Activated CD8-positive, alpha-beta T cell treated with anti-CD3 and anti-CD28 coated beads, Interleukin-2, amount 10 ng/mL, durations not matched to agents 7 days and 5 days (primary cell): ENCODE measurements at places on chromosomes 2 and 18.
A peak's percentile ranks its signal among the peaks of the same experiment; 100 is the strongest.

DNA sequence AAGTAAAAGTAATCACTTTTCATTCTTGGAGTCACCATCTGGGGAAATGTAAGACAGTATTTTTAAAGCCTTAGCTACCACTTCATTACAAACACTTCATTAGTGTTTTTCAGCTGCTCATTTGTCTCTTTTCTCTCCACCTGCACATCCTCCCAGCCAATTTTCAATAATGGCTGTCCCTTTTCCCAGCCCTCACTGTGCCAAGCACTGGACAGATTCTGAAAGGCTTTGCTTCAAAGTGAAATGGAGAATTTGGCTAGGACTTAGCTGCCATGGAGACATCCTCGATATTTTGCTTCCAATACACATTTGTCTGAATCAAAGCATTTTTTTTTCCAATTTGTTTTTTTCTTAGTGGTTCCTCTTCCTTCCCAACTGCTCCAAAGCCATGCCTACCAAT is 272.4 kb upstream of the NRXN1 start:
- no peak for DNase-seq
- no peak overlapping the region for H3K4me3 ChIP-seq
- H3K27ac ChIP-seq: no peak overlapping the region

GRCh38 chr18:75163736-75164135 is 45.2 kb downstream of the PTGR3 start:
- DNase-seq: no peak
- H3K27ac ChIP-seq: no peak overlapping the region
- H3K4me3 ChIP-seq: no peak overlapping the region
- no peaks in the 10 kb centered on the region for H3K36me3 ChIP-seq
- H3K27me3 ChIP-seq: no peaks in the 10 kb centered on the region
- peaks cover 8% of the 10 kb centered on the region for H3K4me1 ChIP-seq

DNA sequence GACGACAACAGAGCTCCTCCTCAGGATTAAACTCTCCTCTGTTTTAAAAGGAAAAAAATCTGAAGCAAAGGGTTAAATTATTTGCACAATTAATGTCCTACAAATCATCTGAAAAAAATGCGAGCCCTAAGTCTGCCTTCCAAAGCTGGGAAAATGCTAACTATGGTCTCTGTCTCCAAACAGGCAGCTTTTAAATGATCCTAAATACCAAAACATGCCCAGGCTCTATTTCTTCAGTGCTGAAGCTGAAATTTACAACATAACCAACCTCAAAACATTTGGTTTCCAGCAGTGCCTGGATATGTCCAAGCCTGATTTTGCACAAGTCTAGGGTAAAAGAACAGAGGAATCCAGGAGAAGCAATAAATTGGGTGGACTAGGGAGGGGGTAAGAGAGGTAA is 57.2 kb downstream of the LBH start:
- DNase-seq: no peak
- peak overlapping the region; percentile 56 for H3K27ac ChIP-seq

- H3K27ac ChIP-seq: no peak overlapping the region
- H3K4me3 ChIP-seq: no peak overlapping the region
- no peaks in the 10 kb centered on the region for H3K4me1 ChIP-seq
- H3K27me3 ChIP-seq: no peaks in the 10 kb centered on the region
These were observed 8.1 kb upstream of the HES6 start for GRCh38 chr2:238247841-238248453.

- no peaks in the 10 kb centered on the region for H3K36me3 ChIP-seq
- no peaks in the 10 kb centered on the region for H3K4me1 ChIP-seq
- H3K27me3 ChIP-seq: peaks cover 6% of the 10 kb centered on the region
- H3K4me3 ChIP-seq: no peak overlapping the region
- H3K27ac ChIP-seq: no peak overlapping the region
- no peak for DNase-seq
These were observed 3.4 kb downstream of the SERPINB2 start for GRCh38 chr18:63890950-63891304.

GRCh38 chr2:123840016-123840415 is 185.1 kb upstream of the CNTNAP5 start:
- no peaks in the 10 kb centered on the region for H3K36me3 ChIP-seq
- no peak overlapping the region for H3K4me3 ChIP-seq
- no peaks in the 10 kb centered on the region for H3K27me3 ChIP-seq
- H3K4me1 ChIP-seq: no peaks in the 10 kb centered on the region

DNA sequence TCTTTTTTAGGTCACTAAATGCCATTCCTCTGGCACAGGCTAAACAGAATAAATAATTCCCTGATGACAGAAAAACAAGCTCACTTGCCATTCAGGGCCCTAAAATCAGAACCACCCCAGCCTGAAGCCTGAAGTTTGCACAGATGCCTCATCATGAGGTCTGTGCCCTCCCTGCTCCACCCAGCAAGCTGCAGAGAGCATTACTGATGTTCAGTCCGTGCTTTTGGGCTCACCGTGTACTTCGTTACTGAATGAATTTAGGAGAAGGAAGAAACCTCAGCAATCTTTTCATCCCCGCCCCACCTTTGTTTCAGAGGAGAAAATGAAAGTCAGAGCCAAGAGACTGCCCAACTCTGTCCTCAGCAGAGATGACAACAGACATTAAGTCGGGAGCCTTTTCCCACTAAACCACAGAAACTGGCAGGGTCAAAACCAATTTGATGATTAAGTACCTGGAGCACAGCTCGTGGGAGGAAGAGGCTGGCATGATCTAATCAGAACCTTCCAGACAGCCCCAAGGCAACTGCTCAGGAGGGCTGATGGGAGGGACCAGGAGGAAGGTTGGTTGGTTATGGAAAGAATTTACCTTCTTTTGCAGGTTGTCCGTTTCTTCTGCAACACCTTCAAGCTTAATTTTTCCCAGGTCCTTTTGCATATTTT is 122.7 kb downstream of the LAMA1 start:
- no peak overlapping the region for H3K4me3 ChIP-seq
- H3K27me3 ChIP-seq: no peaks in the 10 kb centered on the region
- no peak overlapping the region for H3K27ac ChIP-seq
- no peaks in the 10 kb centered on the region for H3K36me3 ChIP-seq

DNA sequence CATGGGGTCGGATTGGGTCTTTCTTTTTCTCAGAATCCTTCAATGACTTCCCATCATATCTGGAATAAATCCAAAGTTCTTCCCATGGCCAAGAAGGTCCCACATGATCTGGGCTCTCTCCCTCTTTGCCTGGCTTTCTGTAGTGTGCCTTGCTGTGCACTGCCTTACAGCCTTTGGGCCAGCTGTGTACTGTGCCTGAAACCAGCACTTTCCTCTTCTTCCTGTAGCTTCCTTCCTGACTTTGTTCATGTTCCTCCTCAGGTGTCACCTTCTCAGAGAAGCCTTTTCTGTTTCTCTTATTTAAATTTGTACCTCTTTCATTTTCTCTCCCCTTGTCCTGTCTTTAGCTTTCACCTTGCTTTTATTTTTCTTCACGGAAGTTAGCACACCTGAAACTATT is 4.3 kb upstream of the CDCA7 start:
- no peak for DNase-seq
- H3K4me3 ChIP-seq: no peak overlapping the region
- H3K27me3 ChIP-seq: peaks cover 23% of the 10 kb centered on the region

DNA sequence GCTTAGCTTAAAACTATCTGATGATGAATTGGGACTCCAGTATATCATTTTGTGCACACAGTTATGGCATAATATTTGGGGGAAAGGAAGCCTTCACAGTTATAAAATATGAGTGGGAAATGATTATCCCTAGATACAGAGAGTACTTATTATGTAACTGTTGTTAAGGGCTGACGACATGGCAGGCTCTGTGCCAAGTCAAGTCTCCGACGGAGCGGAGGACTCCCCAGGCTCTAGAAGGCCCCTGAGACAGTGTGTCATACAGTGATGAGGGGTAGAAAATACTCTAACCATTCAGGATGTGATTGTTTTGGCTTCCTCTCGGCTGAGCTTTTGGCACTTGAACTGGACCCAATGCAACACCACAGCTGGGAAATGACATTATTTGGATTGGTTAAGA is 211.8 kb downstream of the SLC8A1 start:
- H3K27ac ChIP-seq: no peak overlapping the region
- H3K4me3 ChIP-seq: no peak overlapping the region
- no peaks in the 10 kb centered on the region for H3K4me1 ChIP-seq
- DNase-seq: no peak
- H3K27me3 ChIP-seq: no peaks in the 10 kb centered on the region

DNA sequence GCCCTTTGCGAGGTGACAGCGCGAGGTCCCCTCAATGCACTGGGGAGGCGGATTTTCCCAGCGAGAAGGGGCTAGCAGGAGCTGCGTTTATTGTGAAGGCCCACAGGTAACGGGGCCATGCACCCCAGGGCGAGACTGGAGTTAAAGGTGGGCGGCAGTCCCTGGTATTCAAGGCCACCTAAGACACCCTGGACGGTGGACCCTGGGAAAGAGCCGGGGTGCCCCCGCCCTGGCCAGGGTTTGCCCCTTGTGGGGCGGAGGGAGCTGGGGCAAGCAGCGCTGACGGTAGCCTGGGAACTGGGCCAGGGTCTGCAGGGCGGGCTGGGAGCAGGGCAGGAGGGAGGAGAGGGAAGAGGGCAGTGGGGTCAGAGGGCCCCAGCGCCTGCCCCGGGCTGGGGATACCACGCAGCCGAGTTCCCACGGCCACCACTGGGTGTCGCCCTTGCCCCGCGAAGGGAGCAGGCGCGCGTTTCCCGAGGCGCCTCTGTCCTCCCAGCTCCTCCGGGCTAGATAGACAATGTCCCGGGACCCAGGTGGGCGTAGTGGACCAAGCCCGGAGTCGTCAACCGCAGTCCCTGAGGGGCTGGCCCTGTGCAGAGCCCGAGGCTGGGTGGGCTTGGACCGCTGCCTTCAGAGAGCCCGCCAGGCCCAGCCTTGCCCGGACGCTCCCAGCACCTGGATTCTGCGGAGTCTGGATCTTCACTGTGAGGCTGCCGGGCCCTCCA is 80.2 kb downstream of the SMAD4 start:
- H3K4me1 ChIP-seq: peaks cover 20% of the 10 kb centered on the region
- DNase-seq: peak; percentile 69
- no peaks in the 10 kb centered on the region for H3K36me3 ChIP-seq
- no peaks in the 10 kb centered on the region for H3K27me3 ChIP-seq
- no peak overlapping the region for H3K27ac ChIP-seq
- no peak overlapping the region for H3K4me3 ChIP-seq

GRCh38 chr2:46383784-46384456 is 86.7 kb downstream of the EPAS1 start:
- no peak overlapping the region for H3K27ac ChIP-seq
- peak; percentile 13 for DNase-seq
- H3K36me3 ChIP-seq: no peaks in the 10 kb centered on the region
- H3K4me3 ChIP-seq: no peak overlapping the region

GRCh38 chr18:7937268-7937667 is 370.2 kb downstream of the PTPRM start:
- H3K36me3 ChIP-seq: no peaks in the 10 kb centered on the region
- DNase-seq: no peak
- H3K27ac ChIP-seq: no peak overlapping the region

- H3K4me1 ChIP-seq: no peaks in the 10 kb centered on the region
- no peak overlapping the region for H3K4me3 ChIP-seq
- peaks cover 6% of the 10 kb centered on the region for H3K27me3 ChIP-seq
- no peak for DNase-seq
These were observed 94.8 kb upstream of the SRD5A2 start for GRCh38 chr2:31675485-31675901.

- no peak overlapping the region for H3K4me3 ChIP-seq
- H3K27me3 ChIP-seq: no peaks in the 10 kb centered on the region
- no peaks in the 10 kb centered on the region for H3K36me3 ChIP-seq
- H3K4me1 ChIP-seq: peaks cover 5% of the 10 kb centered on the region
- H3K27ac ChIP-seq: no peak overlapping the region
These were observed 88.2 kb downstream of the GALNT14 start for GRCh38 chr2:31049916-31050588.

DNA sequence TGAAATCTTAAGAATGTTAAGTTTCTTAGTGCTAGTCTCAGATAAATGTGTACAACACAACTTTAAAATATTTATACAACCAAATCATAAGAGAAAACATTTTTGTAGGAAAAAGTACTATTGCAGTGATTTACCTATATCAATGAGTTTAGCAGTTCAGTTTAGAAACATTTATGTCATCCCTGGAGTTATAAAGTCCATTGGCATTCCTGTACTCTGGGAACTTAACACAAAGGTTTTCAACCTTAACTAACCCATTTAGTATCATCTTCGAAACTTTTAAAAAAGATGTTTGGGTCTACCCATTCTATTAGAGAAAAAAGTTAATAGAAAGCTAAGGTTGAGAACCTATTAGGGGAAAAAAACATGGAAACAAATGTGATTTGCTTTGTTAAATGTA is 10.9 kb downstream of the AFTPH start:
- H3K4me3 ChIP-seq: no peak overlapping the region
- H3K27ac ChIP-seq: no peak overlapping the region
- no peaks in the 10 kb centered on the region for H3K27me3 ChIP-seq
- H3K4me1 ChIP-seq: peaks cover 44% of the 10 kb centered on the region
- peaks cover 5% of the 10 kb centered on the region for H3K36me3 ChIP-seq

GRCh38 chr2:146228020-146228393 is 1616.8 kb upstream of the ACVR2A start:
- no peaks in the 10 kb centered on the region for H3K36me3 ChIP-seq
- H3K4me3 ChIP-seq: no peak overlapping the region
- DNase-seq: no peak
- no peak overlapping the region for H3K27ac ChIP-seq

DNA sequence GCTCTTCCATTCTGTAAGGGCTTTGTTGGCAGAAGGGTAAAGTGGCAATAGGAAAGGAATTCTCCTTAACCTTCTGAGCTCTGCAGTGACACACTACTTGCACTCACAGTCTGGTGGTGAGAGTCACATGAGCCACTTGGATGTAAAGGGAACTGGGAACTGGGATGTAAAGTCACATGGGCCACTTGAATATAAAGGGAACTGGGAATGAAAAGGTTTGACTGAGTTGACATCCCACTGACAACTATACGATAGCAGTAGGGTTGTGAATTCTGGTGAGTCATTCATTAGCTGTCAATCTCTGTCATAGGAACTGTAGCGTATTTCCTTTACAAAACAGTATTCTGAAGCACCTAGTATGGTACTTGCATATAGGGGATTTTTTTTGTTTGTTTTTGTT is 5.5 kb downstream of the RPE start:
- H3K27me3 ChIP-seq: no peaks in the 10 kb centered on the region
- H3K4me3 ChIP-seq: no peak overlapping the region
- no peak for DNase-seq
- peaks cover 58% of the 10 kb centered on the region for H3K36me3 ChIP-seq

- no peak overlapping the region for H3K27ac ChIP-seq
- no peak for DNase-seq
- H3K4me3 ChIP-seq: no peak overlapping the region
- H3K27me3 ChIP-seq: peaks cover 13% of the 10 kb centered on the region
These were observed 43.6 kb downstream of the SPRED2 start for GRCh38 chr2:65388596-65389390.

- H3K27me3 ChIP-seq: no peaks in the 10 kb centered on the region
- H3K27ac ChIP-seq: no peak overlapping the region
- DNase-seq: no peak
- no peaks in the 10 kb centered on the region for H3K36me3 ChIP-seq
- no peak overlapping the region for H3K4me3 ChIP-seq
These were observed 151.8 kb downstream of the ZFP36L2 start for GRCh38 chr2:43074592-43075053.

DNA sequence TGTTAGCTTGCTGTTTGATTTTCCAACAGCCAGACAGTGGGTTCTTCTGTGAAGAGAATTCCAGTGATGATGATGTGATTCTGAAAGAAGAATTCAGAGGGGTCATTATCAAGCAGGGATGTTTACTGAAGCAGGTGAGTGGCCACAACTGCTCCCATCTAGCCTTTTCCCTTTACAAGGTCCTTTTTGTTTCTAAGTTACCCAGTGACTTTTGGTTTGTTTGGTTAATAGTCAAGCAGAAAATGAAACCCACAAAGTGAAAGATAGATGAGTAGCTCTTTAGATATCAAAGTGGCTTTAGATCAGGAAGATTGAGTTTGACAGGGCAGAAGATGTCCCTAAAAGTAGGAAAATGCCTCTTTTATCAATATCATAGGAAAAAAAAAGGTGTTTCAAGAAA is 23.3 kb downstream of the PLEK start:
- peak overlapping the region; percentile 42 for H3K4me3 ChIP-seq
- H3K27ac ChIP-seq: peak overlapping the region; percentile 84
- peaks cover 3% of the 10 kb centered on the region for H3K36me3 ChIP-seq
- peaks cover 37% of the 10 kb centered on the region for H3K4me1 ChIP-seq
- DNase-seq: no peak
